Stimulated activated CD4-positive, alpha-beta T cell treated with anti-CD3 and anti-CD28 coated beads, Interleukin-1b, Interleukin-23, amount 100 ng/mL, for 1 hour (primary cell): ENCODE measurements at places on chromosomes 3 and 15.

DNA sequence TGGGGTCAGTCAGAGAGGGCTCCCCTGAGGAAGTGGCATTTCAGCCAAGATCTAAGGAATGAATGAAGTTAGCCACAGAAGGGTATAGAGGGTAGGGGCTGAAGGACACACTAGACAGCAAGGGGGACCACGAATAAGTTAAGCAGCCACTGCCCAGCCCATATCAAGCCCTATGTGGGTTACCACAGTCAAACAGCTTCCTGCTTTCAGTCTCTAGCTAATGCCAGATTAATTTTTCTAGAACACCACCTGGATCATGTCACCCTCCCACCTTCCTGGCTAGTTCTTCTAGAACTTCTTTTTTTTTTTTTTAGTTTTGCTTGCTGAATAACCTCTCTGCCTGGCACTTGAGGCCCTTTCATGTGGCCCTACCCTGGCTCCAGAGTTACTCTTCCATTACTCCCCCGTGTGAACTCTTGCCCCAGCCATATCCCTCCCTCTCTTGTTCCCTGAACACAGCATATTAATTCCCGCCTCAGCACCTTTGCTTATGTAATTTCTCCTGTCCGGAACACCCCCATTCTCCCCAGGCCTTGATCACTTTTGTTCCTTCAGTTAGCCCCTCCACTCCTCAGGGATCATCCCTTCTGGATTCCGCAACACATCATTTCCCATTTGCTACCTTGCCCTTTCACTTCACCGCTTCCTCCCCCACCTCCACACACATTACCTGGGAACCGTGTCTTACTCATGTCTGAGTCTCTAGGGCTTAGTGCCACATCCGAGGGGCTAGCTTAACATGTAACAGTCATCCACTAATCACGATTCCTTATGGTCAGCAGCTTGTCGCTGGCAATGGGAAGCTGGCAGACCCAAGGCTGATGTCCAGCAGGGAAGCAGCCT, 20.6 kb upstream of the BNC1 start:
- no peak for DNase-seq

DNA sequence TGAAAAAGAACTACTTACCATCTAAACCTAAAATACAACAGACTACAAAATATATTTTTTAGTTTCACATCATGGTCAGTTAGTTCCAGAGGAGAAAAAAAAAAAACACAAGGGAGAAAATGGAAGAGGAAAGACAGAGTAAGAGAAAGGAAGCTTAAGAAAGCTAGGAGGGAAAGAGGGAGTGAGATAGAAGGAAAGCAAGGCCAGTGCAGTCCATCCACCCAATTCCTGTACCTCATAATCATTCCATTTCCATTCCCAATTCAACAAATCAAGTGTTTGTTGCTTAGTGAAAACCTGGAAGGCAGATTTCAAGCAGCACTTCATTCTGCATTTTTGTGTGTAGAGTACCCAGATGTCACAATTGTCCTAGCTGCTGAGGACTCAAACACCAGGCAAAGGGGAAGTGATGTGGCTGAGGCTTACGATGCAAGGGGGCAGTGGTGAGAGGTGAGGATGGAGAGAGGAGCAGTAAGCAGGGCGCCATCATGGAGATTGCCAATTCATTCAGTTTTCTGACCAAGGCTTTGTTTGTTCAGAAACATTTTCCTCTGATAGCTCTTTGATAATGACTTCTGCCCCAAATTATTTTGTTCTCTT, 83.6 kb upstream of the GSK3B start:
- no peak for DNase-seq

GRCh38 chr3:194313560-194314387, 37.4 kb downstream of the CPN2 start:
- no peak for DNase-seq

DNA sequence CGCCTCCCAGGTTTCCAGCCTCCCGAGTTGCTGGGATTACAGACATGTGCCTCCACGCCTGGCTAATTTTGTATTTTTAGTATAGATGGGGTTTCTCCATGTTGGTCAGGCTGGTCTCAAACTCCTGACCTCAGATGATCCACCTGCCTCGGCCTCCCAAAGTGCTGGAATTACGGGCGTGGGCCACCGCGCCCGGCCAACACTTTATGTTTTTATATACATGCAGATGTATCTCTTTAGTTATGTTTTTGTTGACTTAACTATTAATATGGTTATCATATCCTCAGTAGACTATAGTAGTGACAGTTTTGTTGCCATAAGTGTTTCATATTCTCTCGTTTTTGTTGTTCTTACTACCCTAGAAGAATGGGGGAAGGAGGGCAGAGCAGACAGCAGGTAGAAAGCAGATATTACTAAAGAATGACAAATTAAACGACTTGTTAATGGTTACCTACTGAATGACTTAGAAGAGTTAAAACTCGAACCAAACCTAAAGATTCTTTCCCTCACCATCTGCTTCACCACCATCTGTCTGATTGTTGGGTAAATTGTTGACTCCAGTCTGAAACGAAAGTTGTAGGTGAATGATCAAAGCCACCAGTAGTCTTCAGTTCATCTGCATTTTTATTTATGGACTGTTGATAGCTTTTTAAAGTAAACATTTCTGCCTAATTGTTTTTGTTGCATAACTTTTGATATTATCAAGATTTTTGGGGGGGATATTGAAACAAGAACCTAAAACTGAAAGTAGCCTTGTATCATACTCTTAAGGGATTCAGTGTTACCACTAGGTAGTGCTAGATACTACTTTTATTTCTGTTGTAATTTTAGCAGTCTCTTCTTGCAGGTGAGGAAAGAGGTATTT, 89.3 kb downstream of the RASA2 start:
- no peak for DNase-seq

DNA sequence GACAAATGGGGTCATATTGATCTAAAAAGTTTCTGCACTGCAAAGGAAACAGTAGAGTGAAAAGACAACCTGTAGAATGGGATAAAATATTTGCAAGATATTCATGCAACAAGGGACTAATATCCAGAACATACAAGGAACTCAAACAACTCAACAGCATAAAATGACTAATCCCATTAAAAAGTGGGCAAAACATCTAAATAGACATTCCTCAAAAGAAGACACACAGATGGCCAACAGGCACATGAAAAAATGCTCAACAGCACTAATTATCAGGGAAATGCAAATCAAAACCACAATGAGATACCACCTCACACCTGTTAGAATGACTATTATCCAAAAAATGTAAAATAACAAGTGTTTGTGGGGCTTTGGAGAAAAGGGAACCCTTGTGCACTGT, 8.8 kb downstream of the SLC12A8 start:
- no peak for DNase-seq

GRCh38 chr3:119856695-119857094, 74.8 kb downstream of the NR1I2 start:
- DNase-seq: no peak

- no peak for DNase-seq
Observed at GRCh38 chr15:56211960-56212550, 31.6 kb downstream of the RFX7 start.
